GM19239 (cell line): ENCODE measurements at places on chromosomes 12 and 14.

DNA sequence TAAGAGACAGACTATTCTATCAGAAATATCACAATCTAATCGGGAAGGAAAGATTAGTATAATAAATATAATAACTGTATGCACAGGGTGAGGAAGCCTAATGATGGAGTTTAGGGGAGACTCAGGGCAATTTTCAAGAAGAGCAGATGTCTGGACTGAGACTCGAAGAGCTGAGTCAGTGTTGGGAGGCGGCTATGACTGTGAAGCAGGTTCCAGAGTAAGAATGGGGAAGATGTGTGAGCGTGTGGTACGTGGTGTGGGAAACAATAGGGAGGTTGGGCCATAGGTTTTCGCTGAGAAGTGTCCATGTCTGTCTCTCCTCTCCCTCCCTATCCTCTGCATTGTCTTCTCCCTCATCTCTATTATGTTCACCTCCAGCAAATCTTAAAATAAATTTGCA is 85.6 kb downstream of the LMO3 start:
- no peak for DNase-seq

- no peak for DNase-seq
Observed at GRCh38 chr12:125983784-125984500, 918.7 kb downstream of the AACS start.

- no peak for DNase-seq
Observed at GRCh38 chr12:27535318-27535717, 11.3 kb downstream of the PPFIBP1 start.

- DNase-seq, result no peak
Observed at GRCh38 chr14:38022775-38023174, 184.9 kb upstream of the SSTR1 start.

DNA sequence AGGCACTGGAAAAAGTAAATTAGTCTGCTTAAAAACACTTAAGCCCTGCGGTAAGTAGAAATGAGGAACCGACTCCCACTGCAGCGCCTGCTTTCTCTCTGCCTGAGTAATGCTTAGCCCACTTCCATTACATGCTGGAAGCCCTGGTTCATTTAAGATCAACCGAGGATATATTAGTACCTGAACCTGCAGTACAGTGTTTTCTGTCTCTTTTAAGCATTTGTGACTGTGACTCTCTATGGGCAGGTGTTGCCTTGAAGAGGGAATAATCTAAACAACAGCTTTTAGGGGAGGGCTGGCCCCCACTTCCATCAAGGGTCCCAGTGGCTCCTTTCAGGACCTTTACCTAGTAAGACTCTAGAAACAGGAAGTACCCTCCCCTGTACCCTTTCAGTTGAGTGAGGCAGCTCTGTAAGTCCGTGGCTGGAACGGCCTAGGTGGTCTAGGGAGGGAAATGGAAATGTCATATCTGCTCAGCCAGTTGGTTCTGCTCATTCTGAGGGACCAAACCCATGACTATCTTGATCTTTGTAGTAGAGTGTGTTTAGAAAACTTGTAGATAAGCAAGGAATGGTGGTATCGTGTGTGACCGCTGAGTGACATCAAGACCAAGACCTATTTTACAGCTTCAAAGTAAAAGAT is 56.2 kb downstream of the FNTB start:
- DNase-seq, result peak; percentile 21

DNA sequence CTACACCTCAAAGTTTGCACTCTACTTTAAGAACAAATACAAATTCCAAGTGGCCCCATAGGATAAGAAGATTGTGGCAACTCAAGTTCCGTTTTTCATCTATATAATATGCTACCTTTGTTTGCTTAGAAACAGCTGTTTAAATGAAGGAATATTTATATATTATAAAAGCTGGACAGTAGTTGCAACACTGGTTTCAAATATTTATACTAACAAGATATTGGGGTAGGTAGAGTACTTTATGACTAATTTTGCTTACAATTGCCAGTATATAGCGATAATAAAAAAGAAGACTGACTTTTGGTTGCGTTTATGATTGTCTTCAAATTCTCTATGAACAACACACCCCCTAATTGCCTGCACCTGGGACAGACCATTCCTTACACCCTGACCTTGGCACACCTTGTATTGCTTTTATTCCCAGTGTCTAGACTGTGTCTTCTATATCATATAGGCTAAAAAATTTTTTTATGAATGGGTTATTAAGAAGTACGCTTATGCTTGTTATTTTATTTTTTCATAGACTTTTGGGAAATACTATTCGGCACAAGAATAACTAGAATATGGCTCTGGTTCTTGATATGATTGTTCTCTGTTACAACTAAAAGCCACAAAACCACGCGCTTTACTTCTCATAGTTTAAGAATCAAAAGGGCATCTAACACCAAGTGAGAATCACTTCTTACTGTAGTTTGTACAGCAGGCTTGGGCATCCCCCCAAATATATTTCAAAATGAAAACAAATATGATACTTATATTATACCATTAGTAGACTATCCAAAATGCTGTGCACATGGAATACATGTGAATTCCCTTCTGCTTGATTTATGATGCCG is 455.4 kb upstream of the DCN start:
- DNase-seq, result no peak

- DNase-seq, result no peak
Observed at GRCh38 chr12:121812921-121813896, 9.4 kb downstream of the SETD1B start.

DNA sequence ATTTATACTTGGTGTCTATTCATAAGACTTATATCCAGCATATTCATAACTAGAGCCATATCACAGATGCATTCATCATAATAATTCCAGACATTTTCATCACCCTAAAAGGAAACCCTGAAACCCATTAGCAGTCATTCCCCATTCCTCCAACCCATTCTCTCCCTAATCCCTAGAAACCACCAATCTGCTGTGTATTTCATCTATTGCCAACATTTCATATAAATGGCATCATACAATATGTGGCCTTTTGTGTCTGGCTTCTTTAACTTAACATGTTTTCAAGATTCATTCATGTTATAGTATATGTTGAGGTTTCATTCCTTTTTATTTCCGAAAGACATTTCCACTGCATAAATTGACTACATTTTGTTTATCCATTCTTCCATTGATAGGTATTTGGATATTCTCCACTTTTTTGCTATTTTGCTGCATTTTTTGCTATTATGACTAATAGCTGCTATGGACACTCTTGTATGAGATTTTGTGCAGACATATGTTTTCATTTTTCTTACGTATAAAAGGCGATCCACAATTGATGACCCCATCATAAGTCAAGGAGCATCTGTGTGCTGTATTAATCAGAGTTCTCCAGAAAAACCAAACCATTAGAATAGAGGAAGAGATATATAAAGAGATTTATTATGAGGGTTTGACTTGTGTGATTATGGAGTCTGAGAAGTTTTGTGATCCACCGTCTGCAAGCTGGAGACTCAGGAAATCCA is 5.1 kb upstream of the OAS2 start:
- no peak for DNase-seq

DNA sequence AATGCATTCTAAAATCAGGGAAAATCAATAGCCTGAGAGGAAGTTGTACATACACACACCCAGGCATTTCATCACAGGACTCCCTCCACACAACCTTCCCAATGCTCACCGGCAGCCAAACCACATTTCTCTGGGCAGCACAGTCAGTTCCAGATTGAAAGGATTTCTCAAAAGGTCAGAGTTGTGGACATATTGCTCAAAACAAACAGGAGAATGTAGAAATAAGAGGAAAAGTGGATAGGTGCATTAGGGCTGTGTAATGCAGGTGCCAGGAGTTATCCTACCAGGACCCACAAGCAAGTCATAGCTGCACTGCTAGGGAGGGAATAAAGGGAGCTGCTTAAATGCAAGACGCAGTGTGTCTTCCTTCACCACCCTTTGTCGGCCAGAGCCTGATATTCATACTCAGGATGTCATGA is 62.9 kb downstream of the GCH1 start:
- DNase-seq, result no peak

DNA sequence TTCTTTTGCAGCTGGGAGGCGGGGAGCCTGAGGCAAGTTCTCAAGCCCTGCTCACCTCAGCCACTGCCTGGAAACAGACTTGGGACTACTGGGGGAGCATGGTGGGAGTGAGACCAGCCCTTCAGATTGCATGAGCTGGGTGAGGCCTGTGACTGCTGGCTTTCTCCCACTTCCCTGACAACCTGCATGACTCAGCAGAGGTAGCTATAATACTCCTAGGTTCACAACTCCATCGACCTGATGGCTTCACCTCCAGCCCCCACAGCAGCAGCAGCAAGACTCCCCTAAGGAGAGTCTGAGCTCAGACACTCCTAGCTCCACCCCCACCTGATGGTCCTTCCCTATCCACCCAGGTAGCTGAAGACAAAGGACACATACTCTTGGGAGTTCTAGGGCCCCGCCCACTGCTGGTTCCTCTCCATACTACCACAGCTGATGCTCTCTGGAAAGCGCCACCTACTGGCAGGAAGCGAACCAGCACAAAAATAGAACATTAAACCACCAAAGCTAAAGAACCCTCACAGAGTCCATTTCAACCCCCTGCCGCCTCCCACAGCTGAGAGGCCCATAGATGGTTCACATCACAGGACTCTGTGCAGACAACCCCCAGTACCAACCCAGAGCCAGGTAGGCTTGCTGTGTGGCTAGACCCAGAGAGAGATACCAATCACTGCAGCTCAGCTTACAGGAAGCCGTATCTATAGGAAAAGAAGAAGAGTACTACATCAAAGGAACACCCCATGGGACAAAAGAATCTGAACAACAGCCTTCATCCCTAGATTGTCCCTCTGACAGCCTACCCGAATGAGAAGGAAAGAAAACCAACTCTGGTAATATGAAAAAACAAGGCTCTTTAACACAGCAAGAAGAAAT is 68.7 kb downstream of the RPAP3 start:
- no peak for DNase-seq

- DNase-seq, result no peak
Observed at GRCh38 chr12:56222531-56222895, 791 bp upstream of the RNF41 start.

- DNase-seq, result no peak
Observed at GRCh38 chr12:57751432-57751787, 700 bp downstream of the CDK4 start.
